Globus pallidus (tissue), 1 donor: ENCODE measurements at places on chromosomes 2 and 18.

- no peak for DNase-seq
These were observed 10.8 kb upstream of the TAF4B start for GRCh38 chr18:26215247-26215970.

- no peak for DNase-seq
These were observed 70.4 kb downstream of the IL1R2 start for GRCh38 chr2:102061962-102062795.

DNA sequence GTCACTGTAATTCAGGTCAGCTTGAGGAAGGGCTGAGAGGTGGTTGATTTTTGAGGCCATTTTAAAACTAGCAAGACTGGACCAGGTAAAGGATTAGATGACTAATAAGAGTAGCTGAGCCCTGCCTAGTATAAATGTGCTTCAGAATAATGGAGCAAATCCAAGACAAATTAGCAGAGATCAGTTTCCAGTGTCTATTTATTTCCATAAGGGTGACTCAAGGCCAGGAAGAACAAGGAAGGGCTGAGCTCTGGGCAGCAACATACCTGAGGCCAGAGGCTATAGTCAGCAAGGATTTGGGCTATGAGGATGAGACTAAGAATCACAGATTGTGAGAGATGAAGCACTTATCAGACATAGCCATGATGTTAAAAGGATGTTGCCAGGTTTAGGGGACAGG lies 339.0 kb upstream of the LRRTM1 start:
- no peak for DNase-seq

DNA sequence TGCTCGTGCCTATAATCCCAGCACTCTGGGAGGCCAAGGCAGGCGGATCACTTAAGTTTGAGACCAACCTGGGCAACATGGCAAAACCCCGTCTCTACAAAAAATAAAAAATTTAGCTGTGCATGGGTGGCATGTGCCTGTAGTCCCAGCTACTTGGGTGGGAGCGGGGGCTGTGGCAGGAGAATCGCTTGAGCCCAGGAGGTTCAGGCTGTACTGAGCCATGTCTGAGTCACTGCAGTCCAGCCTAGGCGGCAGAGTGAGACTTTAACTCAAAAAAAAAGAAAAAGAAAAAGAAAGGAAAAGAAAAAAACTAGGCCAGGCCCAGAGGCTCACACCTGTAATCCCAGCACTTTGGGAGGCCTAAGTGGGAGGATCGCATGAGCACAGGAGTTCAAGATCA lies 30.8 kb downstream of the TWSG1 start:
- DNase-seq: no peak

- DNase-seq: no peak
These were observed 14.8 kb upstream of the TRAPPC8 start for GRCh38 chr18:31957728-31958127.

DNA sequence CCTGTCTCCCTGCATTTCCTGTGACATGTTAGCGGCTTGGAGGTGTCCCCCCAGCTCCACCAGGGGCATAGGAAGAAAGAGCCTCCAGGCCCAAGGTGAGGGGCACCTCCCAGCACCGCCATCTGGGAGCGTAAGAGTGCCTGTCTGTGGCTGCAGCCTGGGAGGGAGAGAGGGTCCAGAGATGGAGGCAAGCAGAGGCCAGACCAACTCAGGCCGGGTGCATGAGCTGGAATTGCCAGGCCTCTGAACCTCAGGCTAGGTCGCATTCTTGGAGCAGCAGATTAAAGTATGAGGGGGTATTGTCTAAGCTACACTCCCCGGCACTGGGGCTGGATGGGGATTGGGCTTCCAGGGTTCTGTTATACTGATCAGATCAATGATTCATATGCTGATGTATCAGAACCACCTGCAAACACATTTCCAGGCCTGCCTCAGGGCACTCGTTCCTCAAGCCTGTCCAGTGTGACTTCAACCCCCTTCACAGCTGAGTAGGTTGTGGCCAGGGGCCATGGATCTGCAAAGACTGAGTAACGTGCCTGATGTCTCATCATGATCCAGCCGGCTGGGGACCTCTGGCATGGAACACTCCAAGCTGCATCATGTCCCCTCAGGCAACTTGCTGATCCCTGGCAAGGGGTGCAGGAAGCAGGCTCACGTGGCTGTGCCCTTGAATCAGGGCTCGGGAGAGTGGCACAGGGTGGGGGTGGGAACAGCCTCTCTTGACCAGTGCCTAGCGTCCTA lies 73.2 kb downstream of the HS1BP3 start:
- no peak for DNase-seq

GRCh38 chr2:186575856-186576255 lies 14.0 kb upstream of the ITGAV start:
- no peak for DNase-seq

GRCh38 chr18:56298935-56299334 lies 339.5 kb downstream of the TXNL1 start:
- DNase-seq: no peak

DNA sequence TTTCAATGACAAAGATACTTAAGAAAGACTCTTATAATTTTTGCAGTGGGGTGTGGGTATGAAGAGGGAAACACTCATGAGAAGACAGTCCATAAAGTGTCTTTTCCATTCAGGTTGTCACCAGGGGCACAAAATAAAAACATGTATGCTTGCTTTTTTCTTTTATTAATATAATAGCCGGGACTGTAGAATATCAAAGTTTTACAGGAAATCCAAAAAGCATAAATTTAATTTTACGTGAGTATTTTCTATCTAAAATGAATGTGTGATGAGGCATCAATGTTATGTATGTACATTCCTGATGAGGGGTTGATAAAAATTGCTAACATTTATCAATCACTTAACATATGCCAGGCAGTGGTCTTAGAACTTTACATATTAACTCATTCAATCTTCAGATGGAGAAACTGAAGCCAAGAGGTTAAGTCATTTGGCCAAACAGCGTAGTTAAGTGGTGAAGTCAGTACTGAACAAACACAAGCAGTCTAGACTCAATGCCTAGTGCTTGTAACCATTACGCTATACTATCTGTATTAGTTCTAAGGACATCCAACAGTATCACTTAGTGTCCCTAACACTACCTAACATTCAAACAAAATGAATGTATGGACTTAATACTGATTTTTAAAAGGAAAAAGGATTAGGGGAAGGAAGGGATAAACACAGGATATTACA lies 10.7 kb downstream of the CCT4 start:
- no peak for DNase-seq

DNA sequence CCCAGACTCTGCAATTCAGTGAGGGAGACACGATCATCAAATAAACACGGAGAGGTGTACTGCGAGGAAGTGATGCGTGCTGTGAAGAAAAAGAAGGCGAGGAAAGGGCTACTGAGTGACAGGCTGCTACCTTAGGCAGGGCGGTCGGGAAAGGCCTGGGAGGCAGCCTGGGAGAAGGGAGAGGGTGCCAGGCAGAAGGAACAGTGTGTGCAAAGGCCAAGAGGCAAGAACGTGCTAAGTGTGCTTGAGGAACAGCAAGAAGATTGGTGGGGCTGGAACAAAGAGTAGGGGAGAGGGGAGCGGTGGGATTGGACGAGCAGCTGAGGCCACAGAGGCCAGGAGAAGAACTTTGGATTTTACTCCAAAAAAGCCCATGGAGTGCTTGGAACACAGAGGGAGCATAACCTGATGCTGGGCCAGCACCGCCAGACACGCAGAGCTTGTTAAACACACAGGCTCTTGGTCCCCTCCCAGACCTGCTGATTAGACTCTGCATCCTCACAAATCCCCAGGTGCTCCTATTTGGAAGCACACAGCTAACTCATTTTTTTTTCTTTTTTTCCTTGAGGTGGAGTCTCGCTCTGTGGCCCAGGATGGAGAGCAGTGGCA lies 30.4 kb downstream of the SERTAD2 start:
- DNase-seq: no peak

- DNase-seq: no peak
These were observed 73.9 kb downstream of the MARCO start for GRCh38 chr2:119015845-119016244.

- no peak for DNase-seq
These were observed 495.7 kb upstream of the TCF4 start for GRCh38 chr18:56083523-56084287.

DNA sequence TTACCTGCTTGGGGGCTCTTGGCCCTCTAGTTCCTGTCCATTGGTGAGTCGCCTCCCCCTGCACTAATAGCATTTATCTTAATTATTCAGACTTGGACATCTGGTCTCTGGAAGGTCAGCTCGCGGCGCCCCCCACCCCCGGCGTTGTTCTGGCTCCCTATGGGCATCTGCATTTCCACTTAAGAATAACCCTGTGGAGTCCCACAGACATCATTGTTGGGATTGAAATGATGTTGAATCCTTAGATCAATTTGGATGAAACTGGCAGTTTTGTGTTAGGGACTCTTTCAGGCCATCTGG lies 313.8 kb upstream of the HS6ST1 start:
- no peak for DNase-seq

DNA sequence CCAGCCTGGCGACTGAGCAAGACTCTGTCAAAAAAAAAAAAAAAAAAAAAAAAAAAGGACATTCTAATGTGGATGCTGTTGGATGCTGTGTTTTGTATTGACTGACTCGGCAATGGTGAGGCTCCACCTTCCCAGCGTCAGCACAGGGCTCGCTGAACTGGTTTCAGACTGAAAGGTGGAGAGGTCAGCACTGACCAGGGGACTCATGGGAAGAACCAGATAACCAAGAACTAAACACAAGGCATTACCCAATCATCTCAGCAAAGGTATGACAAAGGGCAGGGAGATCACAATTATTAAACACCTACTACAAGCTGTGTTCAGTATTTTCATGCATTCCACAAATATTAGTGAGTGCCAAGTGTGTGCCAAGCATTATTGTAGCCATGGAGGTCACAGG lies 103.2 kb downstream of the LRATD1 start:
- DNase-seq: no peak

DNA sequence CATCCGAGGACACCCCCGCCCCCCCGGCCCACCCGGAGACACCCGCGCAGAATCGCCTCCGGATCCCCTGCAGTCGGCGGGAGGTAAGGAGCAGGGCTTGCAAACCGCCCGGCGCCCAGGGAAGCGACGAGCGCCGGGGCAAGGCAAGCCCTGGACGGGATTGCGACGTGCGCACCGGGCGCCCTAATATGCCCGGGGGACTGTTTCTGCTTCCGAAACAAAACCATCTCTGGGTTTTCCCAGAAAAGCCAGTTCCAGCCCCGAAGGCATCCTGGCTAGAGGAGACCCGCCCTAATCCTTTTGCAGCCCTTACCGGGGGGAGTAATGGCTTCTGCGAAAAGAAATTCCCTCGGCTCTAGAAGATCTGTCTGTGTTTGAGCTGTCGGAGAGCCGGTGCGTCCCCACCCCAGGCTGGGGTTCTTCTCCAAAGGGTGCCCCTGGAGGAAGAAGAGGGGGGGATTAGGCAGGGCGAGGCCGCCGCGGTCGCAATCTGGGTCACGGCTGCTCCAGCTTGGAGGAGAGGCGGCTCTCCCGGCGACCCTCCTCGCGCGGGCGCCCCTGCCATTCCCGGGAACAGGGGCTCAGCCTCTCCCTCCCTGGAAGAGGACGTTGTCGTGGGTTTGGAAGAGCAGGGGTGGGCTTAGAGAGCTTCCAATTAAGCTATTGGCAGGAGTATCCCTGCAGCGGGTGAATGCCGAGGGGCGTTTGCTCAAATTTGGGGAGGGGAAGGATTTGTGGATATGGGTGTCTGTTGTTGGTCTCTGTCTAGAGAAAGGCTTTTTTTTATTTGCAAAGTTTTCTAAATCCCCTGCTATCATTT lies 521 bp downstream of the MYCN start:
- peak; percentile 51 for DNase-seq

GRCh38 chr2:191038741-191039140 lies 24.8 kb upstream of the STAT1 start:
- DNase-seq: no peak

- DNase-seq: no peak
These were observed 29.5 kb downstream of the RNF144A start for GRCh38 chr2:6946722-6947121.

DNA sequence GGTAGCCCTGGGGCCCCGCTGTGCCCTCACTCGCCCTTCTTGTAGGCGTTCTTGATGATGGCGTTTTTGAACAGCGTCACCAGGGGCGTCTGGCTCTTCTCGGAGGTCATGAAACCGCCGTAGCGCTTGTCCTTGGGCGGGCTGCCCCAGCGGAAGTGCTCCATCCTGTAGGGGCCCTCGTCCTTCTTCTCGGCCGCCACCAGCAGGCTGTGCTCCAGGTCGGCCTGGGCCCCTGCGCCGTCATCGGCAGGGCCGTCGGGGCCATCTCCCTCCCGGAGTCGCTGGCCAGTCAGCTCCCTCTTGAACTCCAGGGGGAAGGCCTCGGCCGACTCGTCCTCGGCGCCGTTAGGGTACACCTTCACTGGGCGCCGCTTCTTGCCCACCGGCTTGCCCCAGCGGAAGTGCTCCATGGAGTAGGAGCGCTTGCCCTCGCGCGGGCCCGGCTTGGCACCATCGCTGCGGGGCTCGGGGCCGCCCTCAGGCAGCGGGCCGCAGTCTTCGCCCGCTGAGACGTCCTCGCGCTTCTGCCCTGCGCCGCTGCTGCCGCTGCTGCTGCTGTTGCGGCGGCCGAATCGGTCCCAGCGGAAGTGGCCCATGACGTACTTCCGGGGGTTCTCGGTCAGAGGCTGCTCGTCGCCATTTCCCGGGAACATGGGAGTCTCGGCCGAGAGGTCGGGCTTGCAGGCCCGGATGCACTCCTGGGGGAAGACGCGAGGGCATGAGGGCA lies 7.2 kb downstream of the POMC start:
- DNase-seq: no peak

GRCh38 chr2:24917086-24917485 lies 3.0 kb downstream of the ADCY3 start:
- no peak for DNase-seq

DNA sequence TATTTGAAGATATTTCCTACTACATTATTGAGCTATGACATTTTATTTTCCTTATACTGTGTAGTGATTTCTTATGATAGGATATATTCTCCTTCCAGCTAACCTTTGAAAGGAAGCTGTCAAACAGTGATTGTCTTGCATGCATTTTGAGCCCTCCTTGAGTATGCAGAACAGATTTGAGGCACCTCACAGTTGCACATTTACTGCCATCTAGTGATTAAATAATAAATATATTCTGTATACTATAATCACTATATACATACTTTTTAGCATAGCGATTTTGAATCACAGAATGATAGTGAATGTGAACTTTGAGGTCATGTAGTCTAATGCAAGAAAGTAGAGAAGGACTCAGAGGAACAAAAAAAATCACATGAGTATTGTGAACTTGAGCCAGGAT lies 268.4 kb upstream of the CDH19 start:
- DNase-seq: no peak

DNA sequence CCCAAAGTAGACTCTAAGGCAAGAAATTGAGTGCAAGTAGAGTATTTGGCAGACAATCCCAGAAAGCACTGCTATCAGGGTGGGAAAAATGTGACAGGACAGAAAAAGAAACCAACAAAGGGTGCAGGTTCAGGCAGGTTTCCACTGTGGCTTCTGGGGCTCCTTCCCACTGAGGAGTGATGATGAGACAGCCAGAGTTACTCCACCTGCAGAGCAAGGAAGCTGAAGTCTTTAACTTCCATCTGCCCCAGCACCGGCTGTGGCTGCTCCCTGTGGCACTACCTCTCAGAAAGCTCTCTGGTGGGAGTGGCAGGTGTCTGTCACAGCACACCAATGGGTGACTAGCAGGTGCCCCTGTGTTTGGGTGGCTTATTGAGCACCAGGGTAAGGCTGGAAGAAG lies 37.6 kb upstream of the ACKR3 start:
- no peak for DNase-seq

- no peak for DNase-seq
These were observed 133.4 kb downstream of the ZNF407 start for GRCh38 chr18:74731097-74731496.
